ENCODE measurements at places on chromosomes 16 and 17. TPM values are rescaled to one million over a fixed set of nuclear protein-coding genes. Genes with fewer than 3 reads are reported as not detected.

DNA sequence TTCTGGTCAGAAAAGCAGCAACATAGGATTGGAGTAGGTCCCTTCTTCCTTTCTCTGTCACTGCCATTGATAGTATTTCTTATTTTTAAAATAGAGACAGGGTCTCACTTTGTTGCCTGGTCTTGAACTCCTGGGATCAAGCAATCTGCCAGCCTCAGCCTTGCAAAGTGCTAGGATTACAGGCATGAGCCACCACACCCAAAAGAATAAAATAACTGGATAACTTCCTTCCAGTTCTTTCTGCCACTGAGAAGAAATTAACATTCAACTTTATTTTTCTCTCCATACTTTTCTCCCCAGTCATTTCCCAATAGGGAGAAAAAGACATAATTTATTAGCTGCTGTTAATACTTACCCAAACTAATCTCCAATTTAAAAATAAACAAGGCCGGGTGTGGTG is 91.9 kb upstream of the MED13 start:
- no peak for DNase-seq

DNA sequence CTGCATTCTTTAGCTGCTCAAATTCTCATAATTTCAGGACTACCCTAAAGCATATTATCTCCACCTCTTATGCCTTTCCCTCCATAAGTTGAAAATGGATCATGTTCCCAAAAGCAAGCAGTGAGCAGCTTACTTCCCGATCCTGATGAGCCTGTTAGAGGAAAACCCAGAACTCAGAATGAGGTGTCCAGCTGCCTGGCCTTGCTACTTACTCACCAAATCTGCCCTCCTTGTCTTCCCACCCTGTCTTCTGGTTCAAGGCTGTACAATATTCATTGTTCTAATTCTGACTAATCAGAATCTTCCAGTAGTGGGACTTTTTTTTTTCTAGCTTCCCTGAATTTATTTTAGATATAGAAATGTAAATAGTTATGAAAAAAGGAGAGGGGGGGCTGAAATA is 10.8 kb downstream of the LYRM1 start:
- DNase-seq: no peak

- DNase-seq: no peak
Measured at GRCh38 chr16:88577166-88577565, 7.0 kb downstream of the ZC3H18 start.

GRCh38 chr17:4987767-4988567 is 492 bp upstream of the CAMTA2 start:
- no peak for DNase-seq

- no peak for DNase-seq
Measured at GRCh38 chr16:31879937-31880321, 6.3 kb downstream of the ZNF267 start.

GRCh38 chr16:75503801-75504200 is 8.6 kb upstream of the CHST6 start:
- no peak for DNase-seq

- DNase-seq: no peak
Measured at GRCh38 chr16:1152651-1153259, at the start of gene CACNA1H. TSS of gene CACNA1H (plus strand) at chr16:1153106. CDS start at chr16:1153738, 632 bp downstream.

DNA sequence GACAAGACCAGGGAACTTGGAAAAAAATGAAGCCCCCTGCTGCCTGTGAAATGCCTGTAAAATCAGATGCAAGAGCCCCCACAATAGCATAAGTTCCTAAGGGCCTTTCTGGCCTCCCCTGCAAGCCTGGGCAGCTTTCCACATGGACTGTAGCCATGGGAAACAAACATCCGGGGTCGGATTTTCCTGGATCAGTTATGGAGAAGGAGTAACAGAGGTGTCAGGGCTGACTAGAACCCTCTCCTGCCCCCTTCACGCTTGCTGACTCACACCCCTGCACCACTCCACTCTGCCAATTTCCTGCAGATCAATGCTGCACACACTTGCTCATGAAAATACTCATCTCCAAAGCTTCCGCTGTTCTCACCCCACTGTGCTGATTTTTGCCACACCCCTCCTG is 258.6 kb downstream of the CBLN1 start:
- DNase-seq: no peak

DNA sequence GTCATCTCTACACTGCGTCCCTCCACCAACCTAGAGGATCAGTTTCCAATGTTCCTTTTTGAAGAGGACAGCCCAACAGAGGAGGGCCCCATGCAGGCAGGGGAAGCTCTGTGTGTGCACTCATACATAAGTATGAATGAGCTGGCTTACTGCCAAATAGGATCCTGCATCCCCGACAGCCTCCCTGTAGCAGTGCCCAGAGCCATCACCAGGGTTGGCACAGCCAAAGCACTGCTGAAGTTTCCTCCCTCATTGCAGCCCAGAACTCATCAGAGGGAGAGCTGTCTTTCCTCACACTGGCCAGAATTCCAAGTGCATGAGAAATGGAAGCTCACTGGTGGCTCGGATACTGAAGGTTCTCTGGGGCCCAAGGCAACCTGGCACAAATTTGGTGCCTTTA is 114.4 kb downstream of the ASIC2 start:
- DNase-seq: no peak

GRCh38 chr16:16150117-16150877 is 73.0 kb downstream of the ABCC6 start:
- DNase-seq: no peak

DNA sequence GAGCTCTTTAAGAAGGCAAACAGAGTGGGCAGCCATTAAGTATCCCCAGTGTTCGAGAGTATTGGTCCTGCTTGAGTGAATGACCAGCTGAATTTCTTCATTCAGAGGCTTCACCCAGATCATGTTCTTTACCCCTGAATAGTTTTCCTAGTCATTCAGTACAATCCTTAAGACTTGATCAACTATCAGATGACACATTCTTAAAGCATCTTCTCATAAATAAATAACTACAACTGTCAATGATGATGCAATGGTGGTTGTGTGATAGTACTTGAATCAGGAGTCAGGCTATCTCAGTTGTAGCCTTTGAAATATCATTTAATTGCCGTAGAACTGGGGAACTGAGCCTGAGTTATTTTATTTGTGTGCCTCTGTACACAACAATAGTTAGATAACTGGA is 416.8 kb upstream of the CCL2 start:
- no peak for DNase-seq

DNA sequence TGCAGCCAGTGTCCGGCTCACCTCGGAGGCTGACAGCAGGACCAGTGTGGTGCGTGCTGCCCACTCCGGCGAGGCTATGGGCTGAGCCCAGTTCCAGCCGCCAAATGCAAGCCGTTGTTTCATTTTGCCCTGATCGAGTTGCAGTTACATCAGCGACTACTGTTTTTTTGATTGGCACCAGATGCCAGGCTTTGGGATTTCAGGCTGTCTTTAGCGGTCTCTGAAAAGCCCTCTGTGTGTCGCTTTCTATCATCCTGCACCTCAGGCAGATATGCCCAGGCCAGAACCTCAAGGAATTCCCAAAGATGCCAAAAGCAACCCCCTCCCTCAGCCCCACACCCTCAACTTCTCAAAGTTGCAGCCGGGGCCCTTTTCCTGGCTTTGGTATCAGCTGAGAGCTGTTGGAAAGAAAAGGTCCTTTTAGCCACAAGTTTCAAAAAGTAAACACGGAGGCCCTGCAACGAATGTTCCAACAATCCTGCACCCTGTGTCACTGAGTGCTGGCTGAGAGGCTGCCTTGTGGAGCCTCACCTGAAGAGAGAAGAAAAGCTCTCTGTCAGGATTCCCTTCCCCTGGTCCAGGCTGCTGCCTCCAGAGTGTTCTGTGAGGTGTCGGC is 58.9 kb downstream of the WWP2 start:
- DNase-seq: no peak

DNA sequence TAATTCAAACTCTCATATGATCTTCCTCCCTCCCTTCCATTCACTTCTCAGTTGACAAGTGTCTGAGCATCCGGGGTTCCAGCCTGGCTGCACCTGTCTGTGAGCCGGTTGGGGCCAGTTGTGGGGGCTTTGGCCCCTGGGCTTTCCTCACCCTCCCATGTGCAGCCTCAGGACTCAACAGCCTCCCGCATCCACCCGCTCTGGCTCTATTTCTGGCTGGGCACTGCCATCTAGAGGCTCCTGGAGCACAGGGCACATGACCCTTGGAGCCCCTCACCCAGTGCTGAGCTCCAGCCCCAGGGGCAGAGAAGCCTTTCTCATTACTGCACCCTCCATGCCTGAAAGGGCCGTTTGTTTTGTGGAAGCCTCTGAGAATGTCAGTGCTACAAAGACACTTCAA is 43.3 kb downstream of the HAPSTR1 start:
- no peak for DNase-seq

GRCh38 chr16:21263640-21264570 is 14.2 kb downstream of the CRYM start:
- no peak for DNase-seq

- no peak for DNase-seq
Measured at GRCh38 chr17:72661116-72661944, 431.2 kb downstream of the SLC39A11 start.

DNA sequence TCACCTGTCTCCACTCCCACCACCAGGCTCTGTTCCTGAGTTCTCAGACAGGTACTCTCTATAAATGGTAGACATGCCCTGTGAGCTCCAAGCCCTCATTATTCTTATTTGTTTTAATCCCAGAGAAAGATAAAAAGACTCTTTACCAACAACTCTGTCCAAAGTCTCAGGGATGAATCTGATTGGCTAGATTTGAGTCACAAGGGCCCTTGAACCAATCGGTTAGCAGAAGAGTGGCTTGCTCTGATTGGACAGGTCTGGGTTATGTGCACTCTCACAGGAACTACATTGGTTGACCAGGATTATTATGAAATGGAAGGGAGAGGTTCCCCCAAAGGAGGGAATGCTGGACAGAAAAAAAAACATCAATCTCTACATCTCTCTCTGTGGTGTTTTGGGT is 7.5 kb downstream of the COTL1 start:
- DNase-seq: no peak

- no peak for DNase-seq
Measured at GRCh38 chr17:42078396-42079043, 19.8 kb downstream of the ZNF385C start.

Gene WNT3
- total RNA-seq: 47.7 TPM
